ENCODE measurements at places on chromosomes 12 and 14.

DNA sequence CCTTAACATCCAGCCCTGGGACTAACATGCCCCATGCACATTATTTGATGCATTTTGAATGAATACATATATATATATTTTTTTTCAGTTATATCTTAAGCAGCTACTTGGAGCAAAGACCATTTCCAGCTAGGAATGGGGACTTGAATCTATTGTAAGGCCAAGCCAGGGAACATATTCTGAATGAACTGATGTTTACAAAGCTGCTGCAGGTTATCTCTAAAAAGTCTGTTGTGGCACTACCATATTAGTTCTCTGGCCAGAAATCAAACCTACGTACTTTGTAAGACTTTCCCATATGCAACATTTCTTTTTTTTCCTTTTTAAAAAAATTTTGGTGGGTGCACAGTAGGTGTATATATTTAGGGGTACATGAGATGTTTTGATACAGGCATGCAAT is 43.4 kb downstream of the PELI2 start:
- no peak for DNase-seq

DNA sequence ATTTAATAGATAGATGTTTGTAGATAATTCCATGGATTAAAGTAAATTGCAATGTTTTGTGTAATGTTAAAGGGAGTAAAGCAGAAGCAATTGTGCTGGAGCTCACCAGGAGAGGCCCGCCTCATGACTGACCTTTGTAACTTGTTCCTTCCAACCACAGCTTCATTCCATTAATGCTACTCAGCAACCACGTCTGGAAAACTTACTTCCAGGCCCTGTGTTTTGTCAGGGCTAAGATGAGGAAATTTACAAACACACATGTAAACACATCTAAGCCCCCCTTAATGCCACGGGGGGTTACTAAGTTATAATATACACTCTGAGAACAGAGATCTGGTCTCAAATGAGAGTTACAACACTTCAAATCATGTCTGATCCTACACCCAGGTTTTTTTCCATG is 12.4 kb downstream of the LUM start:
- DNase-seq = no peak

GRCh38 chr14:65776193-65776852 is 363.8 kb downstream of the FUT8 start:
- DNase-seq = no peak

DNA sequence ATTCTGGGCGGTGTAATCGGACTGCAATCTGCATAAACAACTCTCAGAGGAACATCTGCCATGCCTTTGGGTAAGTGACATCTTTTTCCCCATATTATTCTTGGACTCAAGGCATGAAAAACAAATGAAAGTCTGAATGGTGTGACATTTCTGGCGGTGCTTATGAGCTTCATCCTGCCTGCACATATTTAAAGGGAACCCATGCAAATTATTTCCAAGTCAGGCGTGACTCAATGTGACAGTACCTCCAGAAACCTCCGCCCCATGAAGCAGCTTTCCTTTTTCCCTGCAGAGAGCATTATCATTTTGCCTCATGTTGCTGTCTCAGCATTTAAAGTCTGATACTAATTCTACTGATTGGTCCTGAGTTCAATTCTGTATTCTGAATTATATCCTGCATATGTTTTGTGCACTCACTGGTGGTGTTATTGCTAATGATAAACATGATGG is 585.4 kb downstream of the SNAPC1 start:
- DNase-seq = no peak

GRCh38 chr14:106877517-106877916 is 1351.1 kb downstream of the TMEM121 start:
- DNase-seq = no peak

GRCh38 chr12:113766131-113766878 is 199.8 kb downstream of the RBM19 start:
- DNase-seq = no peak

GRCh38 chr14:63212776-63213500 is 8.7 kb downstream of the RHOJ start:
- DNase-seq = no peak

DNA sequence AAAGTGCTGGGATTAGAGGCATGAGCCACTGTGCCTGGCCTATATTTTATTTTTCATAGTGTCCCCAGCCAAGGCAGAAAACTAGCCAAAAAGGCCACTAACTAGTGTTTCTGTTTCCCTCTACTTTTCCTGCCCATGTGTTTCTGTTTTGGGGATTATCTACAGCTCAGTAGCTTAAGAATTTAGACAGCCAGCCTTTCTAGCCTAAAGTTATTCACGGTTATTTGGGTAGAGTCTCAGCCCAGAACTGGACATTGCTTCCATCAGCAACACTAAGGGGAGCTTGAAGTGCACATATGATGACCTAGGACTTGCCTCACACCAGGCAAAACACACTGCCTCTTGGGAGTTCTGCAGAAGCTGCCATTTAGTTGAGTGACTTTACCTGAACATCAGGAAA is 17.9 kb downstream of the PROX2 start:
- DNase-seq = no peak

DNA sequence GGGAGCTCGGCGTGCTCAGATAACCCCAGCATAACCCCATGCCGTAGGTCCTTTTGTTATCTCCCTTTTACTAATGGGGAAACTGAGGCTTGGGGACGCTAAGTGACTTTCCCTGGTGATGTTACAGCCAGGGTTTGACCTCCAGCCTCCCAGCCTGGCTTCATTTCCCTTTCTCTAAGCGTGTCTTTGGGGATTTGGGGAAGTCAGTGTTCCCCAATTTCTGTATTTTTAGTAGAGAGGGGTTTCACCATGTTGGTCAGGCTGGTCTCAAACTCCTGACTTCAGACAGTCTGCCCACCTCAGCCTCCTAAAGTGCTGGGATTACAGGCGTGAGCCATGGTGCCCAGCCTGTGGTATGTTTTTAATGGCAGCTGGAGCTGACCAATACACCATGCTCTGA is 85.4 kb downstream of the PHETA1 start:
- DNase-seq = no peak

DNA sequence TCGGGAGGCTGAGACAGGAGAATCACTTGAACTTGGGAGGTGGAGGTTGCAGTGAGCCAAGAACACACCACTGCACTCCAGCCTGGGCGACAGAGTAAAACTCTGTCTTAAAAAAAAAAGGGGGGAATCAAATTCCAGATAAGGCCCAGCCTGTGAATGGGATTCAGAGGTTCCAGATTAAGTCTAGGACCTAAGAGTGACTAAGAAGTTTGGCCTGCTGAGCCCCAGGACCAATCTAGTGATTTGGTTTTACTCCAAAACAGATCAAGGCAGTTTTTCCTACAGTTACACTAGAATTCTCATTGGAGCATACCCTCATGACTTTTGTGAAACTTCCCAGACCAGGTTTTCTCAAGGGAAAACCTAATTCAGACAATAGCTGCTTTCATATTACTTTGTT is 22.8 kb downstream of the EXOC5 start:
- no peak for DNase-seq

DNA sequence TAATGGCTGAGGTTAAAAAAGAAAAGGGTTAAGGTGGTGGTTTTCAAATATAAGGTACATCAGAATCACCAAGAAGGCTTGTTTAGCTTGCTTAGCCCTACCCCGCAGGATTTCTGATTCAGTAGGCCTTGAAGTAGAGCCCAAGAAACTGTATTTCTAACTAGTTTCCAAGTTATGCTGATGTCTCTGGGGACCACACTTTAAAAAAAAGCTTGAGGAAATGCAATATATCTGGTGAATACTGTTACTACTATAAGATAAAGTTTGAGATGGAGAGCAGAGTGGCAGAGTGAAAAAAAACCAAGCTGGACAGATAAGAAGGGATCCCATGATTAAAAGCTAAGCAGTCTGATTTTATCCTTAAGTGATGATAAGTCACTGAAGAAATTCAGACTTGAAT is 18.3 kb upstream of the GXYLT1 start:
- no peak for DNase-seq

DNA sequence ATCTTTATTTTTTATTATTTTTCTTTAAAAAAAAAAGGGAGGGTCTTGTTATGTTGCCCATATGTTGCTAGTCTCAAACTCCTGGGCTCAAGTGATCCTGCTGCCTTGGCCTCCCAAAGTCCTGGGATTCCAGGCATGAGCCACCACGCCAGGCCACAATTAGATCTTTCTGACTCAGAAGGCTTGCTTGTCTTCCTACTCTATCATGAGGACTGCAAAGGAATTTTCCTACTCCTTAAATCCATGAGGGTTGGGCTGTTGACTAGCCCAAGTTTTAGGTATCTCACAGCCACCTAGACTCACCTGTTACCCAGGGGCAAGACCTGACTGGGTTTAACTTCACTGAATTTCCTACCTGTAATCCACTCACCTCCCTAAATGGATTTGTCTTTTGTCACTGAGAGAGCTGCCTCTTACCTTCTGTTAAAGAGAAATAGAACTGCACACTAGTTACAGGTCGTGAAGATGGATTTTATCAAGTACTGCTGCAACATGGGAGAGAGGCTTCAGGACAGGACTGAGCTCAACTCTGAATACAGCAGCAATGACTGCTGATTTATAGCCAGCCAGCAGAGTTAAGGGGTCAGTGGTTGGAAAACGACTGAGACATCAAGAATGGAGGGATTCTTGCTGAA is 72.3 kb downstream of the B4GALNT3 start:
- DNase-seq = no peak

GRCh38 chr12:82746668-82747067 is 60.0 kb downstream of the TMTC2 start:
- no peak for DNase-seq

GRCh38 chr14:47044841-47045240 is 393.3 kb upstream of the RPL10L start:
- DNase-seq = no peak

DNA sequence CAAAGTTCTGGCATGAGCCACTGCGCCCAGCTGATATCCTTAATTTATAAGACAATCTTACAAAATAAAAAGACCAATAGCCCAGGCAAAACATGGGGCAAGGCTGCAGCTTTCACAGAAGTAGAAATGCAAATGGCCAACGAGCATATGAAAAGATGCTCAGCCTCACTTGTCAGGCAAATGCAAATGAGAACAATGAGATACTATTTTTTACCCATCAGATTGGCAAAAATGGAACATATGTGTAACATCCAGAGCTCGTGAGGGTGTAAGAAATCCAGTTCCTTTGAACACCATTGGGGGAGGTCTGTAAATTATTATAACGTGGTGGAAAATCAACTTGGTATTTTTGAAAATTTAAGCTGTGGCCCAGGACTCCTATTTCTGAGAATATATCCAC is 14.6 kb downstream of the MAP1LC3B2 start:
- no peak for DNase-seq

GRCh38 chr14:38047195-38047902 is 160.4 kb upstream of the SSTR1 start:
- no peak for DNase-seq

DNA sequence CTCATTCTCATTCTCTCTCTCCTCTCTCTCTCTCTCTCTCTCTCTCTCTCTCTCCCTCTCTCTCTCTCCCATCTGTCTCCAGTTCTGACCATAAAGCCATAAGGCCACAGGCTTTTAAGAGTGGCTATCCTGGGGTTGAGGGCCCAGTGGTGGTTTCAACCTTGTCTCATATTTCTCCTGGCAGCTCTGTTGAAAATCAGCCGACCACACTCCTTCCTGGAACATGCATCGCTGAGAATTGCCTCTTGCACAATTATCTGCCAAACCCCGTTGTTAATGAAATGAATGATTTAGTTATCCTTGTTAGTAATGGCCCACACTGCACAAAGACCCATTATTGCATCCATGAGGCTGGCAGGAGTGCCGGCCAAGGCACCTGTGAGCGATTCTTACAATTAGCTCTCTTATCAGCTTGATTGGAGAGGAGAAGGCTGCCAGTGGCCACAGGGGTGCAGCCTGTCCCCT is 30.4 kb upstream of the KCNA5 start:
- no peak for DNase-seq

GRCh38 chr12:68140556-68140955 is 19.0 kb downstream of the IFNG start:
- DNase-seq = no peak

DNA sequence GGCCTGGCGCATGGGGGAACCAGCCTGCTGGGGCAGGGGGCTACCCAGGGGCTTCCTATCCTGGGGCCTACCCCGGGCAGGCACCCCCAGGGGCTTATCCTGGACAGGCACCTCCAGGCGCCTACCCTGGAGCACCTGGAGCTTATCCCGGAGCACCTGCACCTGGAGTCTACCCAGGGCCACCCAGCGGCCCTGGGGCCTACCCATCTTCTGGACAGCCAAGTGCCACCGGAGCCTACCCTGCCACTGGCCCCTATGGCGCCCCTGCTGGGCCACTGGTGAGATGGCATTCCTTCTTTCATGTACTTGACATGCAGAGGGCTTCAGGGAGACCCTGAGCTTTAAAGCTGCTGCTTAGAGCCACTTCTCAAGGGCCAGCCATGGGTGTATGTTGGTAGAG is 9.0 kb downstream of the LGALS3 start:
- DNase-seq = no peak

GRCh38 chr14:64060199-64060545 is 207.4 kb downstream of the SYNE2 start:
- DNase-seq = no peak
